ENCODE measurements at places on chromosomes 3 and 15.

GRCh38 chr15:91271565-91272153 lies 171.6 kb downstream of the SV2B start:
- DNase-seq: peak; percentile 69

GRCh38 chr3:109678600-109678999 lies 341.3 kb upstream of the DPPA4 start:
- no peak for DNase-seq

GRCh38 chr3:43907508-43907858 lies 216.7 kb downstream of the ABHD5 start:
- DNase-seq: no peak

GRCh38 chr3:133851266-133851906 lies 44.3 kb downstream of the RAB6B start:
- DNase-seq: no peak

DNA sequence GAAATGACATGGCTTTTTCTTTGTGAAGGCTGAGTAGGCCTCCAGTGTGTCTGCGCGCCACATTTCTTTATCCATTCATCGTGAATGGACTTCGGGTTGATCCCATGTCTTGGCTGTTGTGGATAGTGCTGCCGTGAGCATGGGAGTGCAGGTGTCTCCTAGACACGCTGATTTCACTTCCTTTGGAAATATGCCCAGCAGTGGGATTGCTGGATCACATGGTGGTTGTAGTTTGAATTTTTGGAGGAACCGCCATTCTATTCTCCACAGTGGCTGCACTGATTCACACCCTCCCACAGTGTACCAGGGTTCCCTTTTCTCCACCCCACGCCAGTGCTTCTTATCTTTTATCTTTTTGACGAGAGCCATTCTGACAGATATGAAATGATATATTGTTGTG lies 171.7 kb downstream of the NSMCE3 start:
- DNase-seq: no peak

GRCh38 chr15:58374147-58374546 lies 57.6 kb upstream of the LIPC start:
- DNase-seq: no peak

GRCh38 chr3:155778462-155778861 lies 27.6 kb downstream of the C3orf33 start:
- no peak for DNase-seq

- DNase-seq: no peak
Measured at GRCh38 chr3:138653567-138653966, 45.0 kb downstream of the FAIM start.

DNA sequence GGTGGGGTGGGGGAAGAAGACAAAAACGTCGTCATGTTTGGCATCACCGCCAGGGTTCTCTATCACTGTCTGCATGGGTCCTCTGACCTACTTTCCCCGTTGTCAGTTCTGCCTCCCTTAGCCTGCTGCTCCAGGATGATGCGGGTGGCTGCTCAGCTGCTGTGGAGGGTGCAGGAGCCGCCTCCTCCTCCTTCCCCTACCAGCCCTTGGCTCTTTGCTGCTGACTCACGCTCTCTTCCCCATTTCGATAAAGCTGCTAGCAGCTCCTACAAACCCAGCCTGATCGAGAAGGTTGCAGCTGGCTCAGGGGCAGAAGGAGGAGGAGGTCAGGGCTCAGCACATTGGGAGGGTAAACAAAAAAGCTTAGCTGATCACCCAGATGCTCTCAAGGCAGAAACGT lies 49.5 kb upstream of the SEC13 start:
- no peak for DNase-seq

DNA sequence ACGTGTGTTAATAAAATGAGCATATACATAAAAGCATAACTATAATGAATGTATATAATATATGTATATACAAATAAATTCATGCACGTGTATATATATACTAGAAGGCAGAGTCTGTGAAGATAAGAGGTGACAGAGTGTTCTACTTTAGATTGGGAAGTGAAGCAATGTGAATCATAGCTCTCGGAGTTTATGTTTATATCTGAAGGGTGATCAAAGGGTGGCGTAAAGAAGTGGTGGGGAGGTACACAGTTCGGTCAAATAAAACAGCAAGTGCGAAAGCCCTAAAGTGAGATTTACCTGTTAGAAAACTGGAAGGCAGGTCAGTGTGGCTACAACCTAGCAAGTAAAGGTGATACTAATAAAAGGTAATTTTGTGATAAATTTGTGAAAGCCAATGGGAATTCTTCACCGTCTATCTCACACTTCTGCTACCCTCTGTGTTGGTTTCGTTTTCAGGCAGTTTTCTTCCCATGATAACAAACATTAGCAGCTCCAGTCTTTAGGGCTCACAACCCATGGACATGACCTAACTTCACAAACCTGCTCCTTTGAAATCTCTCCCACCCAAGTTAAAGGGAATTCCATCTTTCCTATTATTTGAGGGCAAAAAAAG lies 46.7 kb upstream of the BCHE start:
- DNase-seq: no peak

- DNase-seq: no peak
Measured at GRCh38 chr15:98815207-98815606, 166.9 kb downstream of the IGF1R start.

- DNase-seq: no peak
Measured at GRCh38 chr3:139620438-139620837, 57.3 kb downstream of the NMNAT3 start.

DNA sequence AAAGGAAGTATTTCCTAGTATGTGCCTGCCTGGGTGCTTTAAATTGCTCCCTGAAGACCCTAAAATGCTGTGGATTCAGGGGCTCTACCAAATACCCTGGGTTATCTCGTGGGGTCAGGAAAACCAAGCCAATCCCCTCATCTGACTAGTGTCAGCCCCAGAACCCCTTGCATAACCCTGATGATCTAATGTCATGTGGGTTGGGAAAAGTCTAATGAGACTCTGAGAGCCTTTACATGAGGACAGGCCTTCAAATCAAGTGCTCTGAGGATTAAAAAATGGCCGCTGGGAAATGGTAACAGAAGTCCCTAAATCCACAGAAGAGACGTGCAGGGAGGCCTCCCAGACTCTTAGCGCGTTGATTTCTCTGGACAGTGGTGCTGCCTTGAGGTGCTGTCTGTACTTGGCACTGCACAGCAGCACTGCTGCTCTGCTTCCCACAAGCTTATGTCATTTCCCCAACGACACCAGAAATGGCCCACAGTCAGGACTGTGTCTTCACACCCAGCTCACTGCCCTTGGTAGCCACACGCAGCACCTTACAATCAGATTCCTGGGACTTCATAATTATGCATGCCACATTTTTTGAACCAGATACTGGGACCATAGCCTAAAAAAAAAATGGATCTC lies 16.6 kb downstream of the EIF4E3 start:
- peak; percentile 48 for DNase-seq

GRCh38 chr3:181609030-181609767 lies 102.5 kb upstream of the SOX2 start:
- DNase-seq: no peak

DNA sequence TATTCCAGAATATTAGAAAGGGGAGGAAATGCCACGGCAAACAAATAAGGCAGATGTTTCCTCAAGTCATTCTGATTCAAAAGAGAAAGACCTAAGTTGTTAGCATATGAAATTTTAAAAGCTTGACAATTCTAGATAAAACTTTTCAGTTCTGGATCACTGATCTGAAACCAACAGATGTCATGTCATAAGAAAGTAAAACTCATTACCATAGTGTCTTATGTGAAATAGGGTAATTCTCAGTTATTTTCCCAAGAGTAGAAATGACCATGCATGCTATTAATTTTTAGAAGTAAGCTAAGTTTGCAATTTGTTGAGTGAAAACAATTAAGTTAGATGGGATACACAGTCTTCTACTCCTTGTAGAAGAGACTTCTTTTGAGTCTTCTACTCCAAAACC lies 630.3 kb downstream of the NAALADL2 start:
- no peak for DNase-seq

DNA sequence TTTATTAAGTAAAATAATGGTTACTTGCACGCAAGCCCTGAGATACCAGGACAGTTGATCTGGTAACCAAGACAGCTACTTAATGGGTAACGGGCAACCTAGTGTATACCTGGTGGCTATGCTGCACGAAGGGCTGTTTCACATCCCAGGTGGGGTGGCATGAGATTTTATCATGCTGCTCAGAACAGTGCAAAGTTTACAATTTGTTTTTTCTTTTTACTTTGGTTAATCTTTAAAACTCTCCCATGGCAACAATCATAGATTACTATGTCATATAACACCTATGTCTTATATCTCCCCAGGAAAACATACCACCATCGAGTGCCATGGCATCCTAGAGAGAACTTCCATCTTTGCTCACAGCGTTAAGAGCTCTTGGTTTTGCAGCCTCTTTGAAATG lies 32.2 kb upstream of the SLC28A1 start:
- DNase-seq: no peak

DNA sequence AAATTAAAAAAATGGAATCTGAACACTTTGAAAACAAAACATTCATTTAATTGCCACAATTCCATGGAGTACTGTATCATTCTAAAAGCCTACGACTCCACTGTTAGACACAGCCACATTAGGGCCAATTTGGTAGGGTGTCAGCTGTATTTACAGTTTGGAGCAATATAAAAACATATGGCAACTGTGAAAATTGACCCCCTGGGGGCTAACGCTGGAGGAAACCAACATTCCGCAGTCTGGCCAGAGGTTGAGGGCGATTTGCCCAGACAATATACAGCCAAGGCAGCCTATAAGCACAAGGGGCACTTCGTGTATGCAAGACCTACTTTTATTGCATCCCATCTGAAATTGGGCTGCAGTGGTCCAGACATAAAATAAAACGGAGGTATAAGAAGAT lies 476.5 kb upstream of the WNT5A start:
- DNase-seq: no peak
